ENCODE measurements at places on chromosomes 2 and 18.

DNA sequence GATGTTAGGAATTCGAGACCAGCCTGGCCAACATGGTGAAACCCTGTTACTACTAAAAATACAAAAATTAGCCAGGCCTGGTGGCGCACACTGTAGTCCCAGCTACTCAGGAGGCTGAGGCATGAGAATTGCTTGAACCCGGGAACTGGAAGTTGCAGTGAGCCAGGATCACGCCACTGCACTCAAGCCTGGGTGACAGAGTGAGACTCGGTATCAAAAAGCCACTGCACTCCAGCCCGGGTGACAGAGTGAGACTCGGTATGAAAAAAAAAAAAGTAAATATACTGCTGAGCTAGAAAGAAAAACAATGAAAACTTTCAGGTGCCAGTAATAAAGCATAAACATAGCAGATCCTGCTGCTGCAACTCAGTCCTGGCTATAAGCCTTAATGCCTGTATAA is 73.5 kb downstream of the STRN start:
- DNase-seq = no peak

- no peak for DNase-seq
These were observed 629.7 kb upstream of the SETBP1 start for GRCh38 chr18:44051026-44051425.

DNA sequence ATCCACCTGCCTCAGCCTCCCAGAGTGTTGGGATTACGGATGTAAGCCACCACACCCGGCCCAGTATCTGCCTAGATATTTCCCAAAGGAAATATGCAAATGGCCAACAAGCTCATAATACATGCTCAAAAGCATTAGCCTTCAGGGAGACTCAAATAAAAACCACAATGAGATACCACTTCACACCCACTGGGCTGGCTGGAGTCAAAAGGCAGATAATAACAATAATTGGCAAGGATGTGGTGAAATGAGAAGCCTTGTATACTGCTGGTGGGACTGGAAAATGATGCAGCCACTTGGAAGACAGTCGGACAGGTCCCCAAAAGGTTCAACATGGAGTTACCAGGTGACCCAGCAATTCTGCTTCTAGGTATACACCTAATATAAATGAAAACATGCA is 20.5 kb upstream of the ZNF516 start:
- no peak for DNase-seq

DNA sequence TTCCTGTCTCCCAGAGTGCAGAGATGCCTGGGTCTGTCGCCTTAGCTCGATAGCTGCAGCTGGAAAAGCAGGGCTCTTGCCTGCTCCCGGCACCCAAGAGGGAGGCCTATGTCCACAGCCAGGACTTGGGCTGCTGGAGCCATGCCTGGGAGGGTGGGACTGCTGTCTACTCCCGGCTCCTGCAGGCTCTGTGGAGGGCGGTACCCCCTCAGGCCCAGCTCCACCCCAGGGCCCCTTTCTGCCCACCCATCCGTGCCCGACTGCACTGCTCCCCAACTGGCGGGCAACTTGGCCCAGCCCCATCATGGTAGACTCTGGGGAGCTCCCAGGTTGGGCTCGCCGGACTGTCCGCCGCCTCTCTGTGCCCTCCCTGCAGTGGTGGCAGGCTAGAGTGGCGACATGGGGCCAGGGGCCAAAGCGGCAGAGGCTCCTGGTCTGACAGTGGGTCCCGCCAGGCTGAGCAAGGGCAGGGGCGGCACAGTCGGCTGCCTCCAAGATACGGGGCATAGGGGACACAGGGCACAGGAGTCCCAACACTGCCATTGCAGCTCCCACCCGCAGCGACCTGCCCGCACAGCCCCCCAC is 901.0 kb downstream of the CCDC85A start:
- DNase-seq = no peak

DNA sequence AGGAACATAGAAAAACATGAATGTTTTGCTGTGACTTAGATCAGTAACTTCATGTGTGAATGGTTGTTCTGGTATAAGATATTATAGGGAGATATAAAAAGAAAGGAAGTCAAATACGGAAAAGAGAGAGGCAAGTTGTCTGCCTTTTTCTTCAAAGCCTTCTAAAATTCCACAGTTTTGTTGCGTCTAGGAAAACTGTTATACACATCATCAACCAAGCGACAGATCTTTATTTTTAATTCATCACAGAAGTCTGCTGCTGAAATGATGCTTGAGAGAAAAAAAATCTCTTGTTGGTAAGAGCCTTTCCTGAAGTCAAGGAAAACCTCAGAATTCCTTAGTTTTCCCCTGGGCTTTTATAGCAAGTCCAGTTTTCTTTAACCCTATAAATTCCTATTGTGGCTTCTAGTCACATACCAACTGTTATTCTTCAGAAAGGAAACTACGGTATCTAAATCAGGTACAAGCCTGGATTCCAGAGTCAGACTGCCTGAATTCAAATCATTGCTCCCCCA is 36.3 kb upstream of the TANC1 start:
- DNase-seq = no peak

- no peak for DNase-seq
These were observed 23.6 kb downstream of the UGP2 start for GRCh38 chr2:63865159-63865799.

GRCh38 chr2:55118643-55119083 is 68.4 kb upstream of the RTN4 start:
- no peak for DNase-seq

DNA sequence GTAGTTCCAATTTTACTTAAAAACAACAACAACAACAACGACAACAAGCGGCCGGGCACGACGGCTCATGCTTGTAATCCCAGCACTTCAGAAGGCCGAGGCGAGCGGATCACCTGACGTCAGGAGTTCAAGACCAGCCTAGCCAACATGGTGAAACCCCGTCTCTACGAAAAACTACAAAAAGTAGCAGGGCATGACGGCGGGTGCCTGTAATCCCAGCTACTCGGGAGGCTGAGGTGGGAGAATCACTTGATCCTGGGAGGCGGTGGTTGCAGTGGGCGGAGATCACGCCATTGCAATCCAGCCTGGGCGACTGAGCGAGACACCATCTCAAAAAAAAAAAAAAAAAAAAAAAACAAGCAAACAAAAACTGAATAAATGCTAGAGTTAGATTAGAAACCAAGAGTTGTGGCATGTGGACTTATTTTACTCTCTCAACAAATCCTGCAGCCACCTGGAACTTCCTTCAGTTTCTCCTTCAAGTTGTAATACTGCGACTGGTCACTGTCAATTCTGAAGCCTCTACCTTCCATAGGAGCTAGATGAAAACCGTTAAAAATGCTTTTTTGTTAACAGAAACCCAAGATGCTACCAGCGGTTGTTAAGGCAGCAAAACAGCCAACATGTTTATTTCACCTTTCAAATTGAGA is 1.3 kb downstream of the ATP5F1A start:
- no peak for DNase-seq

GRCh38 chr2:5695654-5696403 is 3.6 kb downstream of the SOX11 start:
- DNase-seq = peak; percentile 62

DNA sequence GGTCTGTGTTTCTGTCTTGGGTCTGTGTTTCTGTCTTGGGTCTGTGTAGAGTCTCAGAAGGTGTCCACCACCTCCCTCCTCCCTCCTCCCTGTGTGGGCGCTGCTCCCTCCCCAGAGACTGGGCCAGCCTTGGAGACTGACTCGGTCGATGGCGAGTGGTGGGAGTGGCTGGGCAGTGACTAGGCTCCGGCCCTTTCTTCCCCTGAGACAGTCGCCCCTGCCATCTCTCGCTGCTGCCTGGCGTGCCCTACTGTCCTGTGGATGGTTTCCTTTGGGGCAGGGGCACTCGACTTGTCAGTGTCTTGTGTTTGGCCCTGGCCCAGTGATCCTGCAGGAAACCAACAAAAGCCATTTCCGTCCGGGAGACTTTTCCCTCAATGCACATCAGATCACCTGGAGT is 215.8 kb downstream of the NDUFA10 start:
- DNase-seq = no peak

DNA sequence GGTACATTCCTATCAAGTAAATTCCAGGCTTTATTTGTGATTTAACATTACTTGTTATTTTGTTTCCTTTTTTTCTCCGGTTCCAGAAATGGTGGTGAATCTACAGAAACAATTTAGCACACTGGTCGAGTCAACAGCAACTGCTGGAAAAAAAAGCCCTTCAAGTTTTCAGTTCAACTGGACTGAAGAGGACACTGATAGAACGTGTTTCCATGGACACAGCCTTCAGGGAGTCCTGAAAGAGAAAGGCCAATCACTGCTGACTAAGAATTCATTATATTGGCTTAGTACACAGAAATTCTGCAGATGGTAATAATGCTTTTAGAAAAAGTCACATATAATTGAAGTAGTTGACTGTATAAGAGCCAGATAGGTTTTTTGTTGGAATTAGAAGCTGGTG is 32.0 kb upstream of the GRHL1 start:
- no peak for DNase-seq

DNA sequence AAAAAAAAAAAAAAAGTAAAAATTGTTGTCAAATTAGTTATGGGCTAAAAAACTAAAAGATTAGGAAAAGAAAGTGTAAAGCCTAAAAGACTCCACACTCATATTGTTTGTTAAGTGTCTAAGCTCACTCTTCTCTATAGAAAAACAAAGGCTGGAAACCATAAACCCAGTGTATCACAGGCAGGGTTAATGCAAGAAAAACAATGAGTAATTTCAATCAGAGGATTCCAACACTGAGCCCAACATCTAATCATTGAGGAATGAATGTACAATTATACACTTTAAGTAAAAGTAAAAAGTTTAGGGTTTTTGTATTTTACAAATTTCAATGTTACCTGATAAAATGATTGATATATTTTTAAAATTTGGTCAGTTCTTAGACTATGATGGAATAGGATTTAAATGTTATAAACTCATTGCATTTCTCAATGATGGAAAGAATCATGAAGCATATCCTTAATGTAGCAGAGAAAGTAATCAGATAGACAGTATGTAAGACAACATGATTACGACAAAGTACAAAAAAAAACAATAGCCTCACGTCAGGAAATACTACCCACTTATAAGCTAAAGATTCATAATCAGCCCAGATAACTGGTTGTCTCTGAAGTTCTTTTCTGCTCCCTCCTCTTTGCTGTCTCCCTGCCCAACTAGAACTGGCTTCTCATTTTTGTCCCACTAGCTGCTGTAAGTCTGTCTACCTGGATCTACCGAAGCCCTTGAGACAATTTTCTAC is 44.5 kb upstream of the SP3 start:
- DNase-seq = no peak

DNA sequence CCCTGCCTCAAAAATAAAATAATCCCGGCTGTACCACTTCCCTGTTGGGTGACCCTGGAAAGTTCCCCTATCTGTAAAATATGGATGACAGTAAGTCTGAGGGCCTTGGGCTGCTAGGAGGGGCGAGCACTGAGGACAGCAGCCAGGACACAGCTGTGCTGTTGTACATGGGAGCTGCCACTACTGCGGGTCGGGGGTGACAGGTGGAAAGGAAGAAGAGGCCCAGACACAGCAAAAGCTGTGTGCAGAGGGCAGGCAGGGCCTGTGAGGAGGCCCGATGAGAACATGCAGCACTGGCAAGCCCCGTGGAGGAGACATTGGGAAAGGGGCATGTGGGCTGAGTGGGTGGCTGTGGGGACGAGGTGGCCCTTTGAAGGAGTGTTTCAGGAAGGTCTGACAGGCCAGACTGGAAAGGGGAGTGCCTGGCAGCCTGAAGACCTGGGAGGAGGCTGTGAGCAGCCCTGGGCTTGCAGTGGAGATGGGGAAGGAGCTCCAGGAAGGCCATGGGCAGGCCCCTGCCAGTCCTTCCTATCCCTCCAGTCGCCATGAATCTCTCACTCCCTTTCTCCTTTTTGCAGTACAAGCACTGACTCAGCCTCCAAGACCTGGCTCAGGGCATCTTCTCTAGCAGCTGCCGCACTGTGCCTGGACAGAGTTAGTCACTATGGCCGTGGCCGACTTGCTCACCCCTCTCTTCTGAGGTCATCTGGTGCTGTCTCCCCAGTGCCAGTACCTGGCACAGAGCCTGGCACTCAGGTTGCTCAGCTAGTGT is 28.9 kb upstream of the SEMA4C start:
- no peak for DNase-seq

DNA sequence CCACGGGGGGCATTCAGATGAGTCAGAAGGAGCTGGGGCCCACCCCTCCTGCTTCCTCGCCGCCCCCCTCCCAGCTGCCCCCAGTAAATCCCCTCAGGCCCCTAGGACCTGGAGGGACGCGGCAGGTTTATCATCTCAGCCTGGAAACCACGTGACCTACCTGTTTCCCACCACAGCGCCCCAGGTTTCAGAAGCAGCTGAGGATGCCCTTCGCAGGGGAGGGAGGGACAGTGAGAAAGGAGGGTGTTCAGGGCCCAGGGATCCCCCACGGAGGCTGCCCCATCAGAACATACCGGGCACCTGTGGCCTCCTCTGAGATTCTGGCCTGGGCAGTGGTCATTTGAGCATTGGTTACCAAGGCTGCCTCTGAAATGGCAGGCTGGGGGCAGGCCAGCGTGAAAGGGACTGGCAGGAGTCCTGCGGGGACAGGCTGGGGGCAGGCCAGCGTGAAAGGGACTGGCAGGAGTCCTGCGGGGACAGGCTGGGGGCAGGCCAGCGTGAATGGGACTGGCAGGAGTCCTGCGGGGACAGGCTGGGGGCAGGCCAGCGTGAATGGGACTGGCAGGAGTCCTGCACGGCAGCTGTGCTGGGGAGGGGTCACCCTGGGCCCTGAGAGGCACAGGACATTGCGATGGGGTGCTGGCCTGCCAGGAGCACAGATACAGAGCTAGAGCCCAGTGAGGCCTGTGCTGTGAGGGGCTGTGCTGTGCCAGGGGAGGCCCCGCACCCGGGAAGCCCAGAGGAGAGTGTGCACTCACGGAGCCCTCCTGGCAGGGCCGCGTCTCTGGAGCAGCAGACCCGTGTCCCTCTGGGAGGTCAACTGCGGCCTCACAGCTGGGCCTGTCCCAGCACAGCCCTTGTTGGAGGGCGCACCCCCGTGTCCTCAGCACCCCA is 1.6 kb downstream of the NEU4 start:
- no peak for DNase-seq

GRCh38 chr2:177024765-177025164 is 187.8 kb upstream of the HNRNPA3 start:
- no peak for DNase-seq

DNA sequence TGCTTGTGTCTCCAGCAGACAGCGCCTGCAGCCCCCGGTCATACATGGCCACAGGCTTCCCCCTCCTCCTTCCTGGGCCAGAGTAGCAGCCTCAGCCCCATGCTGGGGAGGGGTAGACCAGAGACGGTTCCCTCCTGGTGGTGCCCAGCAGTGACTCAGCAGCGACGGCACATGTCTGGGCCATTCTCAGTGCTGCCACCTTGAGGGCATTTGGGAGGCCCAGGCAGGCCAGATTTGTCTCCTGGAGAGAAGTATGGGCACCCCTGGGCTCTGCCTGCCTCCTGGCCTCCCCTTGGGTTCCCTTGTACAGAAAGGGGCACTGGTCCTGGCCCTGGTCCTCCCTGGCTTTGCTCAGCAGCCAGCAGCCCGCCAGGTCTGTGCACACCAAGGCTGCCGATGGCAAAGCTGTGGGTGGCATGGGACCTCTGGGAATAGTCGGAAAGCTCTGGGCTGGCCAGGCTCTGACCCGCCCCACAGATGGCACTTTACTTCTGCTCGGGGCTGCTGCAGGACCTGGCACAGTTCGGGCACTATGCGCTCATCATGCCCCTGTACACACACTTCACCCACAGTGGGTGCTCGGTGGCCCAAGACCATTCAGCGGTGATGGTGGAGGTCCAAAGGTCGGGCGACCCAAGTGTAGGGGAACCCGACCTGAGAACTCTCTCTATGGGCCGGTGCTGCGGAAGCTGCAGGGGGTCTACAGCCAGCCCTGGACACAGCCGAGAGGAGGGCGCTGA is 11.4 kb upstream of the ALPI start:
- no peak for DNase-seq
